Islet precursor cell (in vitro differentiated cells): ENCODE measurements at places on chromosomes 4 and X.

- no peak for DNase-seq
Measured at GRCh38 chrX:68045008-68045577, 388.2 kb downstream of the OPHN1 start.

DNA sequence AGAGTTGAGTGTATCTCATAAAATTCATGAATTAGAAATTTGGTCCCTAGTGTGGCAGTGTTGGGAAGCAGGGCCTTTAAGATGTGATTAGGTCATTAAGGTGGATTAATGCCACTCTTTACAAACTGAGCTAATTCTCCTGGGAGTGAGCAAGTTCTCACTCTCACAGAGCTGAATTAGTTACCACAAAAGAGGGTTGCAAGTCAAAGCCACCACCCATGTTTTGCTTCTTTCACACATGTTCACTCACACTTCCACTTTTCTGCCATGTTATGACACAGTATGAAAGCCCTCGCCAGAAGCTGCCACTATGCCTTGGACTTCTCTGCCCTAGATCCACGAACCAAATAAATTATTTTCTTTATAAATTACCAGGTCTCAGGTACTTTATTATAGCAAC lies 332.1 kb downstream of the ARAP2 start:
- DNase-seq, result no peak

- no peak for DNase-seq
Measured at GRCh38 chr4:31580843-31581242, 860.7 kb downstream of the PCDH7 start.

DNA sequence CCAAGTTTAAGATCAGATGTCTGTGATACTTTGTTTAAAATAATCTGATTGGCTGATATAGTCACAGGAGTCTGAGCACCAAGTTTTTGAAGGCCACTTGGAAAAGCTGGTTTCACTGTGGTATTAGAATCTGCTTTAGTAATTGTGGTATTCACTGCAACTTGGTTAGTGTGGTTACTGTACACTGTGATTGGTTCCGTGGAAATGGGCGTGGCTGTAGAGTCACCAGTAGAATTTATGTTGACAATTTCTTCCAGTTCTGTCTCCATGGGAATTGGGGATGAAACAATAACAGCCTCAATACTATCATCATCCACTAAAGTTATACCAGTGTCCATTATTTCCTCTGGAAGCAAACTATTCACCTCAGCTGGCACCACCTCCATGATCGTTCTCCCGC lies 26.2 kb downstream of the LIN54 start:
- DNase-seq, result no peak

- no peak for DNase-seq
Measured at GRCh38 chrX:20521222-20521621, 254.5 kb upstream of the RPS6KA3 start.

DNA sequence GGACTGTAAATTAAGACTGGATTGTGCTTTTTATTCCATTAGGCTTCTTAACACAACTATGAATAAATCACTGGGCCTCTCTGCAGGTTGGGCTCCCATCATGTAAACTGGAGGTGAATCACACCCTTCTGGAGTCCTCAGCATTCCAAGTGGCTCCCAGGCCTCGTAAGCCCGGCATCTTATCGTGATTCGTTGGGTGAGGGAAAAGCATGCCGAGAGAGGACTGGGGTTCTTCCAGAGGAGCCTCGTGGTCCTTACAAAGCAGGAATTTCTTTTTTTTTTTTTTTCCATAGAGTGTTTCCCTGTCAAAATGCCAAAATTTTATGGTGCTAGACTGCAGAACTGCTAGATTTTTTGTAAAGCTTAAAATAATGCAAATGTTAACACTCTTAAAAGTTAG lies 20.0 kb downstream of the CLDN22 start:
- DNase-seq, result no peak
